IPS DF 6.9 (cell line): ENCODE measurements at places on chromosomes 4 and X.

- DNase-seq = no peak
Measured at GRCh38 chrX:100652266-100652665, 8.3 kb downstream of the SRPX2 start.

DNA sequence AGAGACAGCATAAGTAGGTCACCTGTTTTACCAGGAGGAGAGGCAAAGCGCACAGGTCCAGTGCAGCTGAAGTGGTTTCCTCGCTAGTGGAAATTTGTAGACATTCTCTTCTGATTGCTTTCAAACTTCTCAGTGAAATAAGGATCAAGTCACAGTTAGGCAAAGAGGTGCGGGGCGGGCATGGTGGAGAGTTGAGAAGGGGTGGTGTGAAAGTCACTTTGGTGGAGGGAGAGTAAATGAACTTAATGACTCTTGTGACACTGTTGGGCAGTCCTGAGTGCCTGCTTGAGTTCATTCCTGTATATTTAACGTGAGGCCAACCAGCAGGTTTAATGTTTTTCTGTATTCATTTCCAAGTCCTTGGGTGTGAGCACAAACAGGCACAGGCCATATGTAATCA lies 235.6 kb downstream of the TRIML1 start:
- no peak for DNase-seq

- DNase-seq = no peak
Measured at GRCh38 chr4:109990261-109991257, 77.9 kb downstream of the EGF start.

DNA sequence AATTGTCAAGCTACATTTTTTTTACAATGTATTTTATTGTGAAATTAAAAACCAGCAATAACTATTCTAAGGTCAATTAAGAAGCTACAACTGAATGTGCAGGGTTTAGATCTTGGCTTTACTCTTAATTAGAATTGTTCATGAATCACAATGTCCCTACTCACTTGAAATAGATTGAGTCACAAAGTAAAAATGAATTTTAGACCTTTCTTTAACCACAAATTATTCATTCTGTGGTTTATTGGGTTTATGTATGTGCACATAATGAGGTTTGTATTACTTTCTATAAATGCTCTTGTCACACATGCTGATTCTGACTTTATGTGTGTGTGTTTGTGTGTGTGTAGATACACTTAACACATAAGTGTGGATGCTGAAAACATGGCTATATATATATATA lies 647.0 kb upstream of the AADAT start:
- DNase-seq = no peak
